T follicular helper cell (primary cell): ENCODE measurements at places on chromosomes 1 and 21.

DNA sequence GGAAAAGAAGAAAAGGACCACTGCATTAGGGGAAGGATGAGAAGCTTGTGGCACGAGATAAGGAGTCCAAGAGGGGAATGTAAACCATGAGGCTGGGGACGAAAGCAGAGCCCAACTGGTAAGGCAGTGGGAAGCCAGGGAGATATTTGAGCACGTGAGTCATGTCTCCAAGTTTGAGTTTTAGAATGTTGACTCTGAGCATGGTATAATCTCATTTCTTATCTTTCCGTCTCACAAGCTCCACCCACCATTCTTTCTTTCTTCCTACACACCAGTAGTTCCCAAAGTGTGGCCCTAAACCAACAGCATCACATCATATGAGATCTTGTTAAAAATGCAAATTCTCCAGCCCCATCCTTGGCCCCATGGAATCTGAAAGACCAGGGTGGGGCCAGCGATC, 145.3 kb downstream of the PLPP3 start:
- no peak for DNase-seq

GRCh38 chr1:162207862-162208261, 138.4 kb downstream of the NOS1AP start:
- DNase-seq = no peak

- DNase-seq = peak; percentile 17
Measured at GRCh38 chr1:167599957-167600581, 30.0 kb upstream of the RCSD1 start.

DNA sequence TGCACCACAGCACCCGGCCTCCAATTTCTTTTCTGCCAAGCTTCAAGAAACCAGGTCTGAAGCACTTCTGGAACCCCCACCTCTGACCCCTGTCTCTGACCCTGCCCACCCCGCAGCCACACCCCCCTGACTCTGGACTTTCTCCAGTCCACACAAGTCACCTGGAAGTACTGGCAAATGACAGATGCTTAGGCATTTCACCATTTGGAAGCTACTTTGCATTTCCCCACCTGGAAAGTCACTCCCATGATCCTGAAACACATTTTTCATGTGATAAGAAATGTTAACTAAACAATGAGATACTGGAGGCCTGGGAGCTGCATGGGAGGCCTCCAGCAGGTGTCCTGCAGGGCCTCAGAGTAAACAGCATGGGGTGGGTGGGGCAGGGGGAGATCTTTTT, 45.7 kb downstream of the NTPCR start:
- no peak for DNase-seq

GRCh38 chr21:46131588-46131837, 23.9 kb downstream of the FTCD start:
- no peak for DNase-seq

- no peak for DNase-seq
Measured at GRCh38 chr1:196312739-196313138, 295.5 kb downstream of the KCNT2 start.

GRCh38 chr1:174954671-174955669, 44.8 kb upstream of the CACYBP start:
- DNase-seq = no peak

GRCh38 chr1:205171369-205171768, 40.1 kb downstream of the DSTYK start:
- DNase-seq = no peak

DNA sequence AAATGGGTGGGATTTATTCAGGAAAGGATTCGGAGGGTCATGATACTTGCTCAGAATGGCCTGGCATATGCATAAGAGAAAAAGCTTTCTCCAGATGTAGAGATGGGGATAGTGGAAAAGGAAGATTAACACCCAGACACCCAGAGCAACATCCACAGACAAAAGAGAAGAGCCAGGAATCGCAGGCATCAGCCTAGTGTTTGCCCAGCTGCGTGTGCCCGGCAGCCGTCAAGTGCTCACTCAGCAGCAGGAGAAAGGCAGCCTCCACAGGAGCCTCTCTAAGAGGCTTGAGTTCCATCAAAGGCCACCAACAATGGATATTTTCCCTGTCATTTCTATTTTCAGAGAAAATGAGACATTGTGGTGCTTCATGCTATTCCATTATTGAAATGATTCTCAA, 54.7 kb downstream of the NTPCR start:
- no peak for DNase-seq

GRCh38 chr1:226360106-226360746, 47.7 kb downstream of the PARP1 start:
- no peak for DNase-seq

- no peak for DNase-seq
Measured at GRCh38 chr1:247491328-247491727, 33.4 kb upstream of the OR2B11 start.

- DNase-seq = no peak
Measured at GRCh38 chr1:93614541-93614940, 67.1 kb downstream of the BCAR3 start.

DNA sequence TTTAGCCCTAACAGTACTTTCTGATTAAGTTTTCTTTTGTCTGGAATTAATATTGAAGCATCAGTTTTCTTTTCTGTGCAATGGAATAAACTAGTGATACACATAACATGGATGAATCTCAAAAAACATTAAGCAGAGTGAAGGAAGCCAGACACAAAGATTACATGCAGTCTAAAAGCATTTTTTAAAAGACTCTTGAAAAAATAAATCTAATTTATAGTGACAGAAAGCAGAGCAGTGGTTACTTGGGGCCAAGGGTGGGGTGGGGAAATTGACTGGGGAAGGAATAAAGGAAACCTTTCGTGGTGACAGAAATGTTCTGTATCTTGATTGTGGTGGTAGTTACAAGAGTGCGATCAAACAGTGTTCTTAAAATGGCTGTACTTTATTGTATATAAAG, 20.2 kb upstream of the ST6GALNAC3 start:
- DNase-seq = no peak

- no peak for DNase-seq
Measured at GRCh38 chr1:206062464-206062863, 9.5 kb downstream of the RHEX start.

DNA sequence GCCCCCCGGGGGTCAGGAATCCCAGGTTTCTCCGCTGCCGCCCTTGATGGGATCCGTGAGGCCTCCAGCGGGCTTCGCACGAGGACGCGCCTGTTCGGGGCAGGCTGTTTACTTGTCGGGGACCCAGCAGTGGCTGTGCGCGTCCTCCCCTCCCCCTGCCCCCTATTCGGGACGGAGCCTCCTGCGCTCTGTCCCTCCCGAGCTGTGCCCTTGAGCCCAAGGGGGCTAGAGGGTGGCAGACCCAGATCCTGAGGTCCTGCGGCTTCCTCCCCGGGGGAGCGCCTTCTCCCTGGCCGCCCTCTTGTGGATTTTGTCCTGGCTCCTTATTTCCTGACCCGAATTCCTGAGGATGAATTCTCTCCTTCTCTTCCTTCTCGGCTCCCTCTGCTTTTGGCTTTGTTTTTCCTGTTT, 38.4 kb downstream of the PIK3CD start:
- DNase-seq = no peak

DNA sequence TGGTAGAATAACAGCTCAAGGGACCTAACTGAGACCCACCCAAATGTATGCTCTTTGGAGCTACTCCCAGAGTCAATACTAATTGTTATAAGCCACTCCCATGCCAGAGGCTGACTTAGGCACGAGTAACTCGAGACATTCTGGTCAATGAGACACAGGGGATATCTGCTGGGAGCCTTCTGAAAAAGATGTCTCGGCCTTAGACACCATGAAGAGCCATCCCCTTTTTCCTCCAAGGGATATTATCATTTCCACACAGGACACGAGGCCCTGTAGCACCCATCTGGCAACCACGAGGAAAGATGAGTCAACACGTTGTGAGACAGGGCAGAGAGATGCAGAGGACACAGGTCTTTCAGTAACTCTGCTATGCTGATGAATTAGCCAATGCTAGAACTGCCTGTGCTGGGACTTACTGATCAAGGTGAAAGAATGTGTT, 30.7 kb downstream of the ITPKB start:
- no peak for DNase-seq

GRCh38 chr1:225524570-225524969, 96.7 kb upstream of the LBR start:
- DNase-seq = no peak

DNA sequence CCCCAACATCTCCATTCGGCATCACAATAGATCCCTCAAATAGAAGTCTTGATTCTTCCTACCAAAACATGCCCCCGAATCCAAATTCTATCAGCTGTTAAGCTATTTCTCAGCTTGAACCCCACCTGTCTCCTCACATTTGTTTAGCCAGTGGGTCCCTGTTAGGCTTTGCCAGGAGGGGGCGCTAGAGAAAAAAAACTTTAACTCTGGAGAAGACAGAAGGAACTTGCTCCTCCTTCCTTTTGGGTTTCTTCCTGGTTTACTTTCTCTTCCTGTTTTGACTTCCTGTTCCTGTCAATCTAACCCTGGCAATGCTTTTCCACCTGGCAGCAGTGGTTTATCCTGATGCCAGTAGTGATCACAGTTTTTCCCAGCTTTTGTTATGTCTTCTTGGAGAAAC, 95.6 kb upstream of the KCNK1 start:
- no peak for DNase-seq

- DNase-seq = no peak
Measured at GRCh38 chr1:159705904-159706256, 8.5 kb downstream of the CRP start.

DNA sequence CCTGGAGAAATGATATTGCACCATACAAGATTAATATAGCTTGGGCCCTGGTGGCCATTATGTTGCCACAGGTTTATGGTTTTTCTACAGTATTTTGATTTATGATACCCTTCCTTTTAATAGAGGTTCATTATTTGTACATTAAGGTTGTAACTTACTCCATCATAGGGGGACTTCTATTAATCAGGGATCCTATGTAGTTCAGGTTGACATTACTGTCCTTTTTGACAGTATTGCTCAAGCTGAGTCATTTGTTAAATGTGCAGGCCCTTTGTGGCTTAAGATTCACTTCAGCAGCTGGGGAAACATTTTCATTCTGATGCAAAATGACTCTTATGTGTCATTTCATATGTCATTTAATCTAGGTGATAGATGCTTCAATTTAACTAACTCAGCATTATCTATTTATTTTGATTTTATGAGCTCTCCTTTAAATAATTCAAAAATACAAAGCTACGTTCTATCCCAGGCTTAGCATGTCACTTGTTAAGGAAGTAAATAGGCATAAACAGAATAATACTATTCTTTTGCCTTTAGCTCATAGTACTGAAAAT, 686.9 kb upstream of the NCAM2 start:
- DNase-seq = no peak

DNA sequence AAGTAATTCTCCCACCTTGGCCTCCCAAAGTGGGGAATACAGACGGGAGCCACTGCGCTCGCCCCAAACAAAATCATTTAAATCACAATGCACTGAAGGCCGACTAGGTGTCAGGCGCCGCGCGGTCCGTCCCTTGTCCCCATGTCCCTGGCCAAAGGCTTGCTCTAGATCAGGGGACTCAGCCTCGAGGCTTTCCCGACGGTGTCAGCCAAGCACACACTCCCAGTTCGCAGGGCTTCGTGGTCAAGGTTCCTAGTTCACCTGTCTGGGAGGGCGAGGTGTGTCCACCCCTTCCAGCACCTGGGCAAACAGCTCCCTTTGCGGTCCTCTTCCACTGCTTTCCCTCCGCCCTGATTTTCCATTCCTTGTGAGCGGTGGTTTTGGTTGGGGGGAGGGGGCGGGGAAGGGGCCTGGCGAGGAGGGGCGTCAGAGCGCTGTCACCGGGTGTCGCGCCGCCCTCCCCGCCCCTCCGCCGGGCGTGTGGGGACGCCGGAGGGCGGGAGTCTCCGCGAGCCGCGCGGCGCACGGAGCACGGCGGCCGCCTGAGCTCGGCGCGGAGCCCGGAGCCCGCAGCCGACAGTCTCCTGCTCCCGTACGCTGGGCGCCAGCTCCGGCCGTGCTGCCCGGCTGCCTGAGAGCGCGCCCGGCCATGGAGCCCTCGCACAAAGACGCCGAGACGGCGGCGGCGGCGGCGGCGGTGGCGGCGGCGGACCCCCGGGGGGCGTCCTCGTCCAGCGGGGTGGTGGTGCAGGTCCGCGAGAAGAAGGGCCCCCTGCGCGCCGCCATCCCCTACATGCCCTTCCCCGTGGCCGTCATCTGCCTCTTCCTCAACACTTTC, at the start of gene STUM:
STUM (plus strand) TSS at position 509 of the 838 bp plus-strand sequence; CDS start at position 650, 141 bp downstream.
- no peak for DNase-seq

DNA sequence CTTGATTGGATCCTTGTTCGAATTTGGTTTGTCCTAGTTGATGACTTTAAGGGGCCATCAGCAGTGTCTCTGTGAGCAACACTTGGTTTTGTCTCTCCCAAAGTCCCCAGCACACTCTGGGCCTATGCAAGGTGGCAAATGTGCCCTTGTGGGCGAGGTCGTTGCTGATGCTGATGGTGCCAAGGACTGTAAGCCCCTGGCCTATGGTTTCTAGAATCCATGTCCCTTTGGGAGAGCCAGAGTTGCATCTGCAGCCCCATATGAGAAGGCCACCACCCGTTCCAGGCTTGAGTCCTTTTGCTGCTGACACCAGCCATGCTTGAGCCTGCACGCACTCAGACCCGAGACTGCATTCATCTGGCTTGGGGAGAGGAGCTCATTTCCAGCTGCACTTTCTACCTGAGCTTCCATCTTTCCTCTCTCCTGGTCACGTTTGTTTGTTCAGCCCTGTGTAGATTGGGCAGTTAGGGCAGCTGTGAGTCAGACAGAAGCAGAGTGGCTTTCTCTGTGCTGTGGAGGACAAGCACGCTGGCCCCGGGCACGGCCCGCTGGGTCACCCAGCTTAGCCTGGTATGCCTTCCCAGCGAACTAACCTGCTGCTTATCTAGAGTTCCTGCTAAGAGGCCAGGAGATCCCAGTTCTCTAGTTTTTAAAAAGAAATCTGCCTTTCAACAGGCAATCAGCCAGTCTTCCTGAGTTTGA, 52.1 kb upstream of the CSF3R start:
- no peak for DNase-seq

GRCh38 chr1:60152891-60153290, 79.3 kb upstream of the C1orf87 start:
- no peak for DNase-seq

- DNase-seq = no peak
Measured at GRCh38 chr1:13523780-13524477, 10.1 kb upstream of the LRRC38 start.
